ENCODE measurements at places on chromosomes 12 and 14.

DNA sequence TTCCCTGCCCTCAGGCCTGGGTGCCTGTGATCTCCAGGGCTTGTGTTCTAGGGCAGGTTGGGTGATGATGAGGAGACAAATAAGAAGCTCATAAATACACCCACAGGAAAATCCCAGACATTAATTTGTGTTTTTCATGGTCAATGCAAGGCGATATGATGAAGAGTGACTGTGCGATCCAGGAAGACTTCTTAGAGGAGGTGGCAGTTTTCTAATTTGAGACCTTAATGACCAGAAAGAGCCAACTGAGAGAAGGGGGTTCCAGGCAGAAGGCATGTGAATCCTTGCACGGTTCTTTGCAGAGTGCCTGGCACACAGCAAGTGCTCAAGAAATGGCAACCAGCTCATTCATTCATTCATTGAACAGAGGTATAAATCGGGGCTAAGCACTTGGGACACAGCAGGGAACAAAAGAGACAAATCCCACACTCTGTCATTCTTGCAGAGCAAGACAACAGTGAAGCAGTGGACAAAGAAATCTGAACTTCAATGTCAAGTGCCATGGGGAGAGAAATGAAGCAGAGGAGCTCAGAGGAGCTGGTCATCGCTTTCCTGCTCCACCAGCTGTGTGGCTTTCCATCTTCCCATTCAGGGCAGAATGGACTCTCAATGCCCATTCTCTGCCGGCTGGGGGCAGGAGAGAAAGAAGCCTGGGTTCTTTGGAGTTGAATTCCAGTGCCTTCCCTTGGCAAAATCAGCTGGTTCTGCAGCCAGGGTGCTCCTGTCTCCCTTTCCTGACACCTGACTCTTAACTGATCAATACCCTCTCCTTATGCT lies 128.3 kb downstream of the AACS start:
- no peak for DNase-seq

- no peak for DNase-seq
Measured at GRCh38 chr14:50257732-50258131, 26.4 kb upstream of the SOS2 start.

DNA sequence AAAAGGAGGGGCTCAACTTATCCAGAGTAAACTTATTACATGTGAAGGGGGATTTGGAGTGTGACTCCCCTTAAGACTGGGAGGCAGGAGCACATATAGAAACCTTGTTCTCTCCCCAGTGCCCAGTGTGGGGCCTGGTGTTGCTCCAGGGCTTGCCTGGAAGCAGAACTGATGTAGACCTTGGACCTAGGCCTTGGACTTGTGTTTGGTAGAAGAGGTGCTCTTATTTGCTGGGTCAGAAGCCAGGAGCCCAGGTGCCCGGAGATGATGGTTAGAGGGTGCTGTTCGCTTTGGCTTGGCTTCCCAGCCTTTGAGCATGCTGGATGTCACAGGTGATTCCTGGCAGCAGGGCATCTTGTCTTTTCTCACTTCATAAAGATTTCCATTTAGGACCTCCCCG lies 110.4 kb downstream of the SMOC1 start:
- no peak for DNase-seq

GRCh38 chr12:121776190-121777098 lies 17.0 kb downstream of the RHOF start:
- peak; percentile 88 for DNase-seq

GRCh38 chr14:50521912-50522341 lies 10.4 kb downstream of the MAP4K5 start:
- DNase-seq = peak; percentile 78

- DNase-seq = peak; percentile 86
Measured at GRCh38 chr12:6943389-6943721, 261 bp upstream of the RNU7-1 start.

GRCh38 chr12:110636516-110636915 lies 22.6 kb downstream of the TCTN1 start:
- no peak for DNase-seq

DNA sequence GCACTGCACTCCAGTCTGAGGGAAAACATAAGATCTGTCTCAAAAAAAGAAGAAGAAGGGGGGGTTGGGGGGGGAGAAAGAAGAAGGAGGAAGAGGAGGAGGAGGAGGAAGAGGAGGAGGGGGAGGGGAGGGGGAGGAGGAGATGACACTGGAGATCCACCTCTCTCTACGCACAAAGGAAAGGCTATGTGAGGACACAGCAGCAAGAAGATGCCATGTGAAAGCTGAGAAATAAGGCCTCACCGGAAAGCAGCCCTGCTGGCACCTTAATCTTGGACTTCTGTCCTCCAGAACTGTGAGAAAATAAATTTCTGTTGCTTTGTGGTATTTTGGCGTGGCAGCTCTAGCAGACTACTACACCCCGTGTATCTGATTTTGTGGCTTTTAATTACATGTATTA lies 477.9 kb downstream of the MED13L start:
- DNase-seq = no peak

- DNase-seq = no peak
Measured at GRCh38 chr12:105384916-105385535, 54.5 kb downstream of the C12orf75 start.

DNA sequence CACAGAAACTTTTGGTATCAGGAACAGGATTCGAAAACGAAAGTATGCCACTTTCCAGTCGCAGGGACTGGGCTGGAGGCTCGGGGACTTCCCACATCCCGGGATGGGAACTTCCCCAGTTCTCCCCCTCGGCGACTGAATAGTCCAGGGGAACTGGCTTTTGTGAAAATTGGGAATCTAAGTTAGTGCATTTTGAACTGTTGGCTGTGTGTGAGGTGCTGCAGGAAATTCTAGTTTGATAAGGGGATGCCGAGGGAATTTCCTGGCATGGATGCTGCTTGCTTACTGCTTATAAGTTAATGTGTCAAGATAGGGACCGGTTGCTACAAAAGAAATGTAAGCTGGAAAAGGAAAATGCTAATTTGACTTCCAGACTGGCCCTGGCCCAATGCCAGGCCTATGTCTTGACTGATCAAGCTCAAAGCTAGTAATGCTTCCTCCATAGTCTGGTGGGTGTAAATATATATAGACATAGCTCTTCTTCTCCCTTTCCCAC lies 73.4 kb upstream of the EIF5 start:
- DNase-seq = no peak

- DNase-seq = no peak
Measured at GRCh38 chr14:102902086-102902485, 20.4 kb upstream of the AMN start.

DNA sequence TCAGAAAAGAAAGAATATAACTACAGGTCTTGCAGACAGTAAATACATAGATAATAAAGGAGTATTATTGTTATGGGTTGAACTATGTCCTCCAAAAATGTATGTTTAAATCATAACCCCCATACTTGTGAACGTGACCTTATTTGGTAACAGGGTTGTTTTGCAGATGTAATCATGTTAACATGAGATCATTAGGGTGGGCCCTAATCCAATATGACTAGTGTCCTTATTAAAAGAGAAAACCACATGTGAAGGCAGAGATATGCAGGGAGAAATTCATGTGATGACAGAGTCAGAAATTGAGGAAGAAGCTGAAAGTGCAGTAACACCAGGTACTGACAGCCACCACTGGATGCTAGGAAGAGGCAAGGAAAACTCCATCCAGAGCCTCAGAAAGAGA lies 29.0 kb downstream of the MAGOHB start:
- DNase-seq = no peak

- no peak for DNase-seq
Measured at GRCh38 chr12:26295001-26295400, 99.6 kb downstream of the SSPN start.
